ENCODE measurements at places on chromosomes 4 and X.

DNA sequence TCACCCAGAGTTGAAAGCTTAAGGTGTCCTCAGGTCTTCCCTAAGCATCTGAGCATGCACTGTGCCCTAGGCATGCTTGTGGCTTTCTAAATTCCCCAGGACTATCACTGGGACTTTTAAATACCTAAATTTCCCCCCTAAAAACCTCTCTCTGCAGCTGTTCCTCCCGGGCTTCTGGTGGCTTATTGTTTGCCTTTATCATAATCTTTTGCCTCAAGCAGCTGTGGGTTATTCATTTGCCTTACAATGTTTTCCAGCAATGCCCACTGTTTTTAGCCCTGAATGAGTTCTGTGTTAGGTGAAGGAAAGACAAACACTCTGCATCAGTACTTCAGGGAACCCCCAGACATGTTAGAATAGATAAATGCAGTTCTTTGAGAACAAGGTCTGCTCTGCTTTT, 455.0 kb downstream of the ZIC3 start:
- DNase-seq = no peak

DNA sequence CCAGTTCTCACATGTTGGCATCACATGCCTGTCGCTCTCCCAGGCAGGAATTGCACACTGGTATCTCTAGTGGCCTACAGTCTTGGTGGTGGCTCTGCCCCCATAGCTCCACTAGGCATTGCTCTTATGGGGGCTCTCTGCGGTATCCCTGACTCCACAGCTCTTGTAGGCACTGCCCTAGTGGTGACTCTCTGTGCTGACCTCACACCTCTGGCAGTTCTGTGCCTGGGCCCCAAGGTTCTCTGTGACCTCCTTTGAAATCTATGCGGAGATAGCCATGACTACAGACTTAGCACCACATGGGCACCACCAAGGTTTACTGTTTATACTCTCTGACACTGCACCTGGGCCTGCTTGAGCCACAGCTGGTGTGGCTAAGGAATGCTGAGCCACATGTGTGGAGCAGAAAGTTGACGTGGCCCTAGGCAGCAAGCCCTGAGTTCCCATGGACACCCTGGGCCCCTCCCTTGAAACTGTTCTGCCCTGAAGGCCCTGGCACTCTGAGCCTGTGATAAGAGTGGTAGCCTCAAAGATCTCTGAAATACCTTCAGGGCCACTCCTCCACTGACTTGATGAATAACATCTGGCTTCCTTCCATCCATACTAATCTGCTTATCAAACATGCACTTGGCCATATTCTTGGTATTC, 8.0 kb downstream of the SLC9B1 start:
- DNase-seq = no peak

- DNase-seq = no peak
Measured at GRCh38 chr4:122086338-122087065, 65.6 kb upstream of the BLTP1 start.

GRCh38 chr4:103928370-103928769, 208.6 kb upstream of the TACR3 start:
- no peak for DNase-seq

DNA sequence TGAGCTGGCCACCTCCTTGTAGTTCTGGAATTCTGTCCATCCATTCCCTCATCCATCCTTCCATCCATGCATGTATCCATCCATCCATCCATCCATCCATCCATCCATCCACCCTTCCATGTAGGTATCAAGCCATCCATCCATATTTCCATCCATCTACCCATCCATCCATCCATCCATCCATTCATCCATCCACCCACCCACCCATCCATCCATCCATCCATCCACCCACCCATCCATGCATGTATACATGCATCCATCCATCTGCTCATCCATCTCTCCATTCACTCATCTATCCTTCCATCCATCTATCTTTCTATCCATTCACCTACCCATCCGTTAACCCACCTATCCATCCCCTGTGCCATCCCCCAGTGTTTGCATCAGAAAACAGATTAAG, 153.6 kb upstream of the STX18 start:
- DNase-seq = no peak

DNA sequence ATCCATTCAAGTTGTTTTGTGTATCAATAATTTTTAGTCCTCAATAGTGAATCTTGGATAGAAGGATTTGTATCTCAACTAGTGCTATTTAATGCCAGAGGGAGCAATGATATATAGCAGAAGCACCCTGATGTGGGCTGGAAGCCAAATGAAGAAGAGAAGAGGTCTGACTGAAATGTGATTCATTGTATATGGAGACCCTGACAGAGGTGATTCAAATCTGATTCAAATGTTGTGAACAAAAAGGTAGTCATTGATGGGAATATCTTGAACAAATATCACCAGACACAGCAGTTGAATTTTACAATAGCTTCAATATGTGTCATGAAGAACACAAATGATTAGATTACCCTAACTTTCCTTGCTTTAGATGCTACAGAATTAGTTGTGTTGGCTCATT, 27.5 kb upstream of the SULT1B1 start:
- no peak for DNase-seq

DNA sequence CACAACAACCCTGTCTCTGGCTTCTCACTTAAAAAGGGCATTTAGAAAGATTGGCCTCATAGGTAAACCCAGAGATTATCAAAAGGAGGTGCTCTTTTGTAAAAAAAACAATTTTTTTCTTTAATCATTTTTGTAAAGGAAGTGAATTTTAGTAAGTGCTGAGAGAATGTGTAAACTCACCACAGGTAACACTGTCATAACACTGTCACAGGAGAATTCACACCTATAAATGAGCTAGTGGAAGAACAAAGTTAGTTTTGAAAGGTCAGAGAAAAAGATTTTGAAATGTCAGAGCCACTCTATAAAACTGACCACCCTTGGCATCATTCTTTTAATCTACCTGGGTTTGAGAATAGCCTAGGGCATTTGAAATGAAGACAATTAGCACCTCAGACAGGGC, 3.3 kb upstream of the SH2D1A start:
- no peak for DNase-seq

DNA sequence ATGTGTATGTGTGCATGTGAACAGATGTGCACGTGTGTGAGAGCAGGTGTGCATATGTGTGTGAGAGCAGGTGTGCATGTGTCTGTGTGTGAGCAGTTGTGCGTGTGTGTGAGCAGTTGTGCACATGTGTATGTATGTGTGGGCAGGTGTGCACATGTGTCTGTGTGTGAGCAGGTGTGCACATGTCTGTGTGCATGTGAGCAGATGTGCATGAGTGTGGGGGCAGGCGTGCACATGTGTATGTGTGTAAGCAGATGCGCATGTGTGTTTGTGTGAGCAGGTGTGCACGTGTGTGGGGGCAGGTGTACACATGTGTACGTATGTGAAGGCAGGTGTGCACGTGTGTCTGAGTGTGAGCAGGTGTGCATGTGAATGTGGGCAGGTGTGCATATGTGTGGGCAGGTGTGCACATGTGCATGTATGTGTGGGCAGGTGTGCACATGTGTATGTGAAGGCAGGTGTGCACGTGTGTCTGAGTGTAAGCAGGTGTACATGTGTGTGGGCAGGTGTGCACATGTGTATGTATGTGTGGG, 66.5 kb upstream of the LRPAP1 start:
- DNase-seq = no peak

- no peak for DNase-seq
Measured at GRCh38 chr4:97548943-97549583, 594.2 kb downstream of the STPG2 start.

DNA sequence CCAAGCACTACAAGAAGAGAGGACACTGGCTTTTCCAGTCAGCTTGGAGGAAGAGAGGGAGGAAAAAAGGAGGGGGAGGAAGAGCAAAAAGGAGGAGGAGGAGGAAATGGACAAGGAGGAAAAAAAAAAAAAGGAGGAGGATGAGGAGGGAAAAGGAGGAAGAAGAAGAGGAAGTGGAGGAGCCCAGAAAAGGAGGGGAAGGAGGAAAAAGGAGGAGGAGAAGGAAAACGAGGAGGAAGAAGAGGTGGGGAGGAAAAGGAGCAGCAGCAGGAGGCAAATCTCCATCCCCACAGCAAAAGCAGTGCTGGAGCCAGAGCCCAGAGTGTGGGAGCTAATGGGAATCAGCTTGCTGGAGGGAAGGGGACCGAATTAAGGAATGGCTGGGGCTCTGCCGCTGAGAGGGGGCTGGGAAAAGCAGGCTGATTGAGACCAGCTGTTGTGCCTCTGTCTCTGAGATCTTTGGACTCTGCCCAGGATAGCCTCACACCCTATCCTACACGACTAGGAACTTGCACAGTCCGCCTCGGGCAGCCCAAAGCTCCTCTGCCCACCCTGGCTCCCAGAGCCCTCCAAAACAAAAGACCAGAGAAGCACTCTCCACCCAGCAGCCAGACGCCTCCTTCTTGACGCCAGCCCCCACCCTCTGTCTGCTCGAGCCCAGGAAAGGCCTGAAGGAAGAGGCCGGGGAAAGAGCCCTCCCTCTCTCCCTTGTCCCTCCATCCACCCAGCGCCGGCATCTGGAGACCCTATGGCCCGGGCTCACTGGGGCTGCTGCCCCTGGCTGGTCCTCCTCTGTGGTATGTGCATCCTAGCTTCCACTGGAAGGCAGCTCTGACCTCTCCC, at the start of gene XPNPEP2:
TSS of gene XPNPEP2 (plus strand) at position 514 of the 843 bp plus-strand sequence. CDS start at position 749, 235 bp downstream.
- no peak for DNase-seq

DNA sequence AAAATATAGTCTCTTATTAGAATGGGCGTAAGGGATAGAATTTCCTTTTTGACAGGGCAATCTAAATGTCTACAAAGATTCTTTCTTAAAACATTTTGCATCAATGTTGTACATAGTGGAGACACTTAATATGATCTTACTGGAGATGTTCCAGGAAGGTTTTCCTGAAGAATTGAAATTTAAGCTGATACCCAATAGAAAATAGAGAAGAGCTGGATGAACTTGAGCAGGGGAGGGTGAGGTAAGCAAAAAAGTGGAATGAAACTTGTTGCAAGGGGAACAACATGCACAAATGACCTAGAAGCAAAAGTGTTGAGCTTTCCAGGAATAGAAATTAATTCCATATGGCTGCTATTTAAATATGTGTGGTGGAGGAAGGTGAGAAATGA, 19.7 kb downstream of the SLAIN2 start:
- DNase-seq = no peak

DNA sequence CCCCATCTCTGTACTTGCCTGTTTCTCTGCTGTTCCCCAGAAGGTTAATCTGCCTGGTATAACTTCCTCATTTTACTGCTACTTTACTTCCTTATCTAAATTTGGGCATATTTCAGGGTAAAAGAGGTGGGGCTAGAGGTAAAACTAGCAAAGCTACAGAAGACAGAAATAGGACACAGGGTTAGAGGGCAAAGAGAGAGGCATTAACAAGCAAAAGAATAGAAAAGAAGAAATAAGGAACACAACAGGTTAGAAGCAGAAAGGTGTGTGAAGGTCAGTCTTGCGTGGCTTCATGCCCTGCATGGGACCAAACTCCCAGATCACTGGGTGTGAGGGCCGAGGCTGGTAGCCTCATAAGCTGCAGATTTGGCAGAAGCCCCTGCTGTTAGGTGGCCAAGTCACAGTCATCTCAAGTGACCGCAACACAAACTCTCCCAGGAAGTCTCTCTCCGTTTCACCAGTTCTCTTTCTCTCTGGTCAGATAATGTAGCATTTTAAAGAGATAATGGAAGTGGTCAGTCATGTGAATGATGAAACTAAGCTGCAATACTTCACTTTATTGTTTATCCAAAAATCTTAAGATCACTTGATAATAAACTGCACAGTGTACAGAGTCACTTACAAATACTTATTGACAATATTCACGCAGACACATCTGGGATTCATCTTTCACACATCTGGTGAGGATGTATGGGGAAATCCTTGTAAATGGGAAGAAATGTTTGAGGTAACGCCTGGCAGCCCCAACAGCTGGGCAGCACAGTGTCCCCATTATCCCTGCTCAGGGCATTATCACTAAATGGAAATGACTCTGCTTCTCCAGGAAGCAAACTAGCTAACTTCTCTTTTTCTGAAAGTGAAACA, 16.4 kb downstream of the TMEM154 start:
- DNase-seq = no peak

- no peak for DNase-seq
Measured at GRCh38 chrX:118538386-118538785, 42.8 kb downstream of the DOCK11 start.

All from AG04450 (cell line).